ENCODE measurements at places on chromosomes 12 and 14.
A peak's percentile ranks its signal among the peaks of the same experiment; 100 is the strongest.

DNA sequence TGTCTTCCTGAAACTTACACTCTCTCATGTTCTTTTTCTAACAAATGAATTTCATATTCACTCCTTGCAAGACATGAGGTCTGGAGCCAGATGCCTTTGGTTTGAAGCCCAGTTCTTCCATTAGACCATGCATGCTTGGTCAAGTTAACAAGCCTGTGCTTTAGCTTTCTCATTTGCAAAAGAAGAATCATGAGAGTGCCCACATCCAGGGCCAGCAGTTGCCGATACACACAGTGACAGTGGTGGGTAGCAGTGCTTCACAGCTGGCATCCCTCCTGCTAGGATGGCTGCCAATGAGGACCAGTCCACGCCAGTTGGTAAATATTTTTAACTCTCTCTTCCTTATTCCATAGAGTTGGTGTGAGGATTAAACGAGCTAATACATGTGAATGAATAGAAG, 163.1 kb downstream of the PHLDA1 start:
- no peak for DNase-seq

DNA sequence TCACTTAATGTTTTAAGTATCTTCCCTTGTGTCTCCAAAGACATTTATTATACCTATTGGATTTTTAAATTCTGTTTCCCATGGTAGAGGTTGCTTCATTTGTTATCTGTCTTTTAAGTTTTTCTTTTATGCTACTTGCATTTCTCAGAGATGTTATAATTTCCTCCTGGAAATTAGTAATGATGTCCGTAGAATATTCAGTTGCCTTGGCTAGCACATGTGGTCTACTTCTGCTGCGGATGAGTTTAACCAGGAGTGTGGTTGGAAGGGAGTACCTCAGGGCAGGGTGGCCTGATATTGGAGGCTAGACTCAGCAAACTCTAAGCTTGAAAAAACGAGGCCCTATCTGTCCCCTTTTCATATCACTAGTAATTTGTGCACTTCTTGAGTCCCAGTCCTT, 8.8 kb upstream of the EVL start:
- DNase-seq, result no peak

- DNase-seq, result no peak
Measured at GRCh38 chr12:131799828-131800593, 28.2 kb upstream of the MMP17 start.

GRCh38 chr14:35789651-35790050, 19.4 kb downstream of the RALGAPA1 start:
- no peak for DNase-seq

DNA sequence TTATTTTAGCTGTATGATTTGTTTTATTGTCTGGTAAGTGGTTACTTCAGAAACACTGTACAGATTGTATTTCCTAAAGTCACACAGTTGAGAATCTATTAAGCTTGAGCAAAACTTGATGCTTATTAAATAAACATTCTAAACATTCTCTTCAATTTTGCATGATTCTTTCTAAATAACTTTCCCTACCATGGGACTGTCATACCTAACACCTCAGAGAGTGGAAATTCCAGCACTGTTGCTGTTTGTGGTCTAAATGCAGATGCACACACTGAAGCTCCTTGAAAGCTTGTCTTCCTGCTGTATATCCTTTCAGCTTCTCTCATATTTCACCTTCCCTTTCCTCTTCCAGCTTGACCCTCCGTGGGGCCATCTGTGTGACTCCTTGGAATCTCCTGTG, 392.0 kb downstream of the LRIG3 start:
- no peak for DNase-seq

- peak; percentile 13 for DNase-seq
Measured at GRCh38 chr14:76541594-76542219, 165.8 kb downstream of the ESRRB start.

GRCh38 chr12:116366456-116366776, 88.9 kb upstream of the MED13L start:
- DNase-seq, result peak; percentile 73
